ENCODE measurements at places on chromosomes 5 and 9. TPM values are rescaled to one million over a fixed set of nuclear protein-coding genes. Genes with fewer than 3 reads are reported as not detected.

AHRR gene
- total RNA-seq = 0.94 TPM

ANKRD31 gene
- total RNA-seq = not detected

PTGS1 gene
- total RNA-seq = 18.6 TPM

MAP1B gene
- total RNA-seq = 30.1 TPM

TRMT10B gene
- 2.0 TPM for total RNA-seq

LVRN gene
- total RNA-seq = not detected

PTAR1 gene
- 23.8 TPM for total RNA-seq

TMOD1 gene
- total RNA-seq = not detected

SLC25A48 gene
- total RNA-seq = not detected

AK6 gene
- total RNA-seq = 27.9 TPM

TAF11L8 gene
- total RNA-seq = not detected

DDX41 gene
- 82.1 TPM for total RNA-seq

TAL2 gene
- not detected for total RNA-seq

PPIC gene
- total RNA-seq = 28.3 TPM

RBM18 gene
- total RNA-seq = 8.9 TPM

ZNF622 gene
- 26.2 TPM for total RNA-seq

RNF224 gene
- total RNA-seq = 0.15 TPM

FGF18 gene
- total RNA-seq = not detected

TRIO gene
- total RNA-seq = 40.2 TPM

KIF24 gene
- 1.2 TPM for total RNA-seq

IL13 gene
- total RNA-seq = not detected

ECSCR gene
- total RNA-seq = not detected

ZBTB26 gene
- 1.2 TPM for total RNA-seq

FBXL7 gene
- total RNA-seq = 1.0 TPM

GLDC gene
- total RNA-seq = 0.94 TPM

PCDHGA3 gene
- 0.04 TPM for total RNA-seq

FRMD3 gene
- 0.23 TPM for total RNA-seq

EIF4E1B gene
- not detected for total RNA-seq

SOHLH1 gene
- not detected for total RNA-seq

LSM11 gene
- total RNA-seq = 2.1 TPM

MXD3 gene
- total RNA-seq = 4.7 TPM

HRCT1 gene
- 0.68 TPM for total RNA-seq

SLC35D2 gene
- total RNA-seq = 17.2 TPM

TLX3 gene
- not detected for total RNA-seq

SMC2 gene
- total RNA-seq = 17.0 TPM

CCDC152 gene
- 5.3 TPM for total RNA-seq

CTSL gene
- 124 TPM for total RNA-seq

HARS1 gene
- total RNA-seq = 96.6 TPM

ACTBL2 gene
- 0.04 TPM for total RNA-seq

IFNA13 gene
- not detected for total RNA-seq

Data from hair follicular keratinocyte (primary cell).